ENCODE measurements at places on chromosomes 11 and 22.

DNA sequence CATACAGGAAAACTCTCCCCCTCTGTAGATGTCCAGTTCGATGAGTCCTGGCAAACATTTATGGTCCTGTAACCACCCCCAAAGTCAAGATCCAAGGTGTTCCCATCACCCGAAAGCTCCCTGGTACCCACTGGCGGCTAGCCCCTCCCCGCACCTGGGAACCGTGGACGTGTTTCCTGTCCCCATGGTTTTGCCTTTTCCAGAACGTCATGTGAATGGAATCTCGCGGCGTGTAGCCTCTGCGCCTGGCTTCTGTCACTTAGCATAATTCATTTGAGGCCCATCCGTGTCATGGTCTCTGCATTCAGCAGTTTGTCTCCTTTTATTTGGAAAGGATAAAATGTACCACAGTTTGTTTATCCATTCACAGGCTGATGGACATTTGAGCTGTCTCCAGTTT is 106.3 kb downstream of the KCNQ1 start:
- no peak for DNase-seq

DNA sequence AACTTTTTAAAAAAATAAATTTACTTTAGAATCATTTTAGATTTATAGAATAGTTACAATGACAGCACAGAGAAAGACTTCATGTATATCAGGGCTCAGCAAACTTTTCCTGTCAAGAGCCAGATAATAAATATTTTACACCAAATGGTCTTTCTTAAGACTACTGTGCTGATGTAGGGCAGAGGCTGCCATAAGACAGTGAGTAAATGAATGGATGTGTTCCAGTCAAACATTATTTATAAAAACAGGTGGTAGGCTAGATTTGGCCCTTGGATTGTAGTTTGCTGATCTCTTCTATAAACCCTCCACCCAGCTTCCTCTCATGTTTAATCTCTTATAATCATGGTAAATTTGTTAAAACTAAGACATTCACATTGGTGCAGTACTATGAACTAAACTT is 33.0 kb downstream of the CECR2 start:
- DNase-seq = no peak

GRCh38 chr11:45347348-45348082 is 61.4 kb upstream of the SYT13 start:
- DNase-seq = no peak

DNA sequence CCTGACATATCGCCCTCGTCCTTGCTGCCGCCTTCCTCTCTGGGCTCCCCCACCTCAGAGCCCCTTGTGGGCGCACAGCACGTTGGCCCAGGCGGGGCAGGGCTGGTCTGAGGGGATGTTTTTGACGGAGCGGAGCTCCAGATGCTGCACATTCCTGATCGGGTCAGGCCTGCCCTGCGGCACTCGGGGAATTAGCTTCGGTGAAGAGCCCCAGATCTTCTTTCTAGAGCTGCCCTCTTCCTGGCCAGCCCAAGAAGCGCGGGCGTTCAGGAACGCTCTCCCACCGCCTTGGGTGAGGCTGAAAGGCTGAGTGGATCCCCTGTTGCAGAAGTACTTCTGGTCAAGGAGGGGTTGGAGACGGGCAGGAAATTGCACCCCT is 12.1 kb downstream of the YPEL4 start:
- DNase-seq = peak; percentile 95

GRCh38 chr11:5928271-5928670 is 13.8 kb upstream of the OR56A3 start:
- DNase-seq = no peak

DNA sequence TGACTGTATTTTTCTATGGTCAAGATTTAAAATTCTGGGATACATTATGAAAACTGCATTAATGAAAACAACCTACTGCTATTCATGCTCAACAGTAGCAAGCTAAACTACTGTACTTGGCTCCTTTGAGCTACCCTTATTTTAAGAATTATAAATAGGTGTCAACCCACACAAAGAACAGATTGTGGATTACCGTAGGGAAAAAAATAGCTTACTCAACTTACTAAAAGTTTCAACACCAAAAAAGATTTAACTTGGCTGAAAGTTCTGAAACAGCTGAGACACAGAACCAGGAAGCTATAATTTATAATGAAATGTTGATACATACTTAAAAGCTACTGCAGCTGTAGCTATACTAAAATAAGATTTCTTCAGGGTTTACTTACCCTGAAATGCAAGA is 10.1 kb downstream of the LIN7C start:
- no peak for DNase-seq

DNA sequence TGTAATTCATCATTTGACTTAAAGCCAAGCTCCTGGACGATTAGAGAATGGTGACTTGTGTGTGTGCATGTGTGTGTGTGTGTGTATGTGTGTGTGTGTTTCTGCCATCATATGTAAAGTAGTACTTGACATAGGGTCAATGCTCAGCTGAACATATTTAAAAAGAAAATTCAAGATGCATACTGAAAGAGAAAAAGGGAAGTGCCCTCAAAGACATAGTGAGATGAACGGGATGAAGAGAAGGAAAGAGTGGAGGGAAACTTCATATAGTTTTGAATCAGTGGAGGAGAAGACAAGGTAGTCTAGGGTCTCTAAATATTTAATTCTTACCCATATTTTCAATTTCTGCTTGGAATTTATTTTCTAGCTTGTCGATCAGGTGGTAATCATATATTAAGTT is 4.0 kb downstream of the TCN1 start:
- no peak for DNase-seq

Measured in islet precursor cell (in vitro differentiated cells).